ENCODE measurements at places on chromosomes 12 and 14. TPM values are rescaled to one million over a fixed set of nuclear protein-coding genes. Genes with fewer than 3 reads are reported as not detected.
A peak's percentile ranks its signal among the peaks of the same experiment; 100 is the strongest.

DNA sequence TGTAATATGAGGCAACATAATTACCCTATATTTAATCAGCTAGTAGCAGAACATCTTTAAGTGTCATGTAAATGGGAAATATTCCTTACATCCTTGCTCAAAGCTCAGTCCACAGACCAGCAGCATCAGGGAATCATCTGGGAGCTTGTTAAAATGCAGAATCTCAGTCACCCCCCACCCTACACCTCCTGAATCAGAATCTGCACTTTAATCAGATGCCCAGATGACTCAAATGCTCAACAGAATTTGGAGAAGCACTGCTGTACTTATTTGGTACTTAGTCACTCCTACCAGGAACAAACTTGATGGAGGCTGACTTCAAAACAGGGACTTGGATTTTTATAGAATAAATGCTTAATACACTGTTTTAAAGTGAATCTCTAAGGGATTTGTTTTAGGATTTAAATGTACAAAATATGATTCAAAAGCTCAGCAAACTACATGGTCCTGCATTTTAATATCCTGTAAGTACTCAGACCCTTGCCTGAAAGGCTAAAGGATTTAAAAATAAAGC lies 96.5 kb downstream of the ARMH4 start:
- no peaks in the 10 kb centered on the region for H3K36me3 ChIP-seq
- no peak overlapping the region for H3K4me3 ChIP-seq
- no peaks in the 10 kb centered on the region for H3K4me1 ChIP-seq

The ZNF385A gene
- polyA plus RNA-seq: 5.3 TPM

The CPNE8 gene
- 4.5 TPM for polyA plus RNA-seq

GRCh38 chr12:121839993-121840761 lies 18.5 kb downstream of the HPD start:
- H3K27me3 ChIP-seq: no peaks in the 10 kb centered on the region
- no peak for DNase-seq
- H3K27ac ChIP-seq: peak overlapping the region; percentile 46
- no peaks in the 10 kb centered on the region for H3K36me3 ChIP-seq

DNA sequence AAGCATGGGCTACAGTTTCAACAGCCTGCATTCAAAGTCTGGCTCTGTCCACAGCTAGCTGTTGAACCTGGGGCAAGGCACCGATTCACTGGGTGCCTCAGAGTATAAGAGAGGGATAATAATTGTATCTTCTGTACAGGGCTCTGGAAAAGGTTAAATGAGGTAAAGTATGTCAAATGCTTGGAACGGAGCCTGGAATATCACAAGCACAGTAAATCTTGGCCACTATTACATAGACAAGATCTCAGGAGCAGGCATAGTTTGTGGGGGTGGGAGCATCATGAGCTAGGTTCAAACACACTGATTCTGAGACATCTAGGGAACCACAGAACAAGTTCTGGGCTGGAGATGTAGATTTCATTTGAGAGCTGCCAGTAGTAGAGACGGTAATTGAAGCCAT lies 203.7 kb upstream of the NUDT4 start:
- no peak overlapping the region for H3K4me3 ChIP-seq
- H3K36me3 ChIP-seq: no peaks in the 10 kb centered on the region
- peaks cover 15% of the 10 kb centered on the region for H3K4me1 ChIP-seq
- H3K27ac ChIP-seq: peak overlapping the region; percentile 79

DNA sequence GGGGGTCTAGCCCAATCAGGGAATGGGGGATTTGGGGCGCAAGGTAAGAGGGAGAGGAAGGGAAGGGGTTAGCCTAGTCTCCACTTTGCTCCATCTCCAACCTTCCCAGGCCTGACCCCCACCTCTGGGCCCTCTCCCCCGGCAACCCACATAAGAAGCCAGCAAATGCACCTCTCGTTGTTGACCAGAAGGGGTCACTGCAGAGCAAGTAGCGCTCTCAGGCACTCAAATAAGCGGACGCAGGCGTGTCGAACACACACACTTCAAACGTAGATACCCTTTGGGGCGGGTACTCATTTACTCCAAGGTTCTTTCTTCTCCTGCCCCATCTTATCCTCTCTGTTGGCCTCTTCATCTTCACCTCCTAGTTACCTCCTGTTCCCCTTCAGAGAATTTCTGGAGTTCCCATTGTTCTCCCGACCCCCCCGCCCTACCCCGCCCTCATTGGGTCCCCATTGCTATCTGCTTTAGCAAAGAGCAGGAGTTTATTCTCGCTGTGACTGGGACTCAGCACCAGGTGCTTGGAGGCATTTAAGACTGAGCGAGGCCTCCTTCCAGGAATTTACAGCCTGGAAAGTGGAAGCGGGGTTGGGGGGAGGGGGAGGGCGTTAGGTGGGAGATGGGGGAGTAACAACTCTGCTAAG lies 1.5 kb upstream of the SRRM4 start:
- H3K4me3 ChIP-seq: no peak overlapping the region
- no peaks in the 10 kb centered on the region for H3K36me3 ChIP-seq
- peak; percentile 26 for DNase-seq
- no peak overlapping the region for H3K27ac ChIP-seq

The IPO4 gene
- polyA plus RNA-seq: 1.8 TPM
